ENCODE measurements at places on chromosomes 13 and 19. TPM values are rescaled to one million over a fixed set of nuclear protein-coding genes. Genes with fewer than 3 reads are reported as not detected.

The ZNF541 gene
- polyA plus RNA-seq: 0.49 TPM

The TEX29 gene
- polyA plus RNA-seq: 0.67 TPM

The RANBP3 gene
- 71.6 TPM for polyA plus RNA-seq

The FREM2 gene
- 45.3 TPM for polyA plus RNA-seq

The UHRF1 gene
- 27.5 TPM for polyA plus RNA-seq

The RYR1 gene
- polyA plus RNA-seq: 5.8 TPM

The CCNE1 gene
- 9.3 TPM for polyA plus RNA-seq

The KIR2DL3 gene
- not detected for polyA plus RNA-seq

The RTBDN gene
- 0.08 TPM for polyA plus RNA-seq

The ATP4A gene
- 0.05 TPM for polyA plus RNA-seq

The KCNJ14 gene
- polyA plus RNA-seq: 0.66 TPM

The ADAMTSL5 gene
- 0.23 TPM for polyA plus RNA-seq

The TTC9B gene
- 0.47 TPM for polyA plus RNA-seq

The PRSS57 gene
- polyA plus RNA-seq: 0.48 TPM

The ZNF331 gene
- 16.0 TPM for polyA plus RNA-seq

The ATP8B3 gene
- 1.0 TPM for polyA plus RNA-seq

The SRRM5 gene
- polyA plus RNA-seq: 2.1 TPM

The ADGRE3 gene
- polyA plus RNA-seq: 0.14 TPM

The TUBB4A gene
- polyA plus RNA-seq: 30.8 TPM

The GJB6 gene
- polyA plus RNA-seq: 4.6 TPM

The CHAMP1 gene
- polyA plus RNA-seq: 34.0 TPM

The FCAR gene
- polyA plus RNA-seq: 0.11 TPM

The NLRP5 gene
- polyA plus RNA-seq: not detected

The FCER2 gene
- polyA plus RNA-seq: 0.31 TPM

The ZNF560 gene
- polyA plus RNA-seq: 0.76 TPM

The CLEC17A gene
- polyA plus RNA-seq: 0.26 TPM

The FAM124A gene
- polyA plus RNA-seq: 4.2 TPM

The SPRED3 gene
- 0.78 TPM for polyA plus RNA-seq

The KMT5C gene
- 36.5 TPM for polyA plus RNA-seq

The LRP3 gene
- 19.3 TPM for polyA plus RNA-seq

The SPACA4 gene
- 0.26 TPM for polyA plus RNA-seq

The PSG11 gene
- polyA plus RNA-seq: not detected

The ZNF530 gene
- polyA plus RNA-seq: 6.8 TPM

The IGFL1 gene
- not detected for polyA plus RNA-seq

The CD79A gene
- polyA plus RNA-seq: 0.93 TPM

The PCDH8 gene
- 0.09 TPM for polyA plus RNA-seq

The B3GNT3 gene
- 5.1 TPM for polyA plus RNA-seq

The RFPL4A gene
- polyA plus RNA-seq: not detected

The EML2 gene
- polyA plus RNA-seq: 17.7 TPM

The ZNF296 gene
- 0.35 TPM for polyA plus RNA-seq

The SH2D3A gene
- 5.6 TPM for polyA plus RNA-seq

The ZNF681 gene
- polyA plus RNA-seq: 5.4 TPM

The CYP2S1 gene
- 0.32 TPM for polyA plus RNA-seq

The CCDC122 gene
- polyA plus RNA-seq: 9.4 TPM

The C19orf81 gene
- polyA plus RNA-seq: 1.3 TPM

The PET100 gene
- 119 TPM for polyA plus RNA-seq

The ZNF544 gene
- 36.5 TPM for polyA plus RNA-seq

The ZSCAN1 gene
- 7.9 TPM for polyA plus RNA-seq

The SLC5A5 gene
- polyA plus RNA-seq: 0.04 TPM

The ZFP28 gene
- polyA plus RNA-seq: 12.1 TPM

The PTGIR gene
- polyA plus RNA-seq: 2.2 TPM

The MATK gene
- 2.1 TPM for polyA plus RNA-seq

The ZNF99 gene
- polyA plus RNA-seq: 0.99 TPM

The CYP2F1 gene
- polyA plus RNA-seq: not detected

The MYO16 gene
- polyA plus RNA-seq: 0.38 TPM

The QPCTL gene
- 11.7 TPM for polyA plus RNA-seq

The HIF3A gene
- polyA plus RNA-seq: 69.7 TPM
